ENCODE measurements at places on chromosomes 13 and 19.

GRCh38 chr13:41394166-41394565 is 63.2 kb upstream of the RGCC start:
- DNase-seq, result no peak

DNA sequence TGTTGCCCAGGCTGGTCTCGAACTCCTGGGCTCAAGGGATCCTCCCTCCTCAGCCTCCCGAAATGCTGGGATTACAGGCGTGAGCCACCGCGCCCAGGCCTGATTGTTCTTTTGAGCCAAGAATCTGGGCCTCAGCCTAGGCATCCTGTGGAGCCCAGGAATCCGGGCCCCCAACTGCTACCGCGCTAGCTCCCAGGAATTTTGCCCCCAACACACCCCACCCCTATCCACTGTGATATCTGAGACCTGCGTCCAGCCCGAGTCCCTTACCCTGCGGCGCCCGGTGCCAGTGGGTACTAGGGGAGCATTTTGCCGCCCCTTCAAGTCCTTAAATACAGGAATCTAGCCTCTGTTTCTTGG is 838 bp upstream of the MYADM start:
- DNase-seq, result no peak

- no peak for DNase-seq
Measured at GRCh38 chr19:20307127-20307526, 140.1 kb downstream of the ZNF486 start.

DNA sequence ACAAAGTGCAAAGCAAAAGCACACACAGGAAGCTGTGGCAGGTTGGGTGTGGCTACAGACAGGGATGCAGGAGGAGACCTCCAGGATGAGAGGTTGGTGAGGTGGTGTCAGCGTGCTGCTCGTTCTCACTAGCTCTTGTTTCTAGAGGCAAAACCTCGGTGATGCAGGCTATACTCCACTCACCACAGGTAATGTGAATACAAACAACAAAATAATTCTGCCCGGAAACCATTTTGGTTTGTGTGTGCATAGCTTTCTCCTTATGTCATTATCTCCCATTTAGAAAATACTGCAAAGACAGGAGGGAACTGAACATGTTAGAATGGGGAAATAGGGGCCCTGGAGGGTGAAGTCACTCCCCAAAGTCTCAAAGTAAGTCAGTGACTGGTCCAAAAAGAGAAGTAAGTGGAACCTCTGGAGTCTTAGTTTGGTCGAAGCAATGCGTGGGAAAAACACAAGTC is 9.4 kb downstream of the LCP1 start:
- DNase-seq, result peak; percentile 31

- no peak for DNase-seq
Measured at GRCh38 chr19:6062274-6062673, 48.0 kb downstream of the RFX2 start.
